ENCODE measurements at places on chromosomes 2 and 18.

DNA sequence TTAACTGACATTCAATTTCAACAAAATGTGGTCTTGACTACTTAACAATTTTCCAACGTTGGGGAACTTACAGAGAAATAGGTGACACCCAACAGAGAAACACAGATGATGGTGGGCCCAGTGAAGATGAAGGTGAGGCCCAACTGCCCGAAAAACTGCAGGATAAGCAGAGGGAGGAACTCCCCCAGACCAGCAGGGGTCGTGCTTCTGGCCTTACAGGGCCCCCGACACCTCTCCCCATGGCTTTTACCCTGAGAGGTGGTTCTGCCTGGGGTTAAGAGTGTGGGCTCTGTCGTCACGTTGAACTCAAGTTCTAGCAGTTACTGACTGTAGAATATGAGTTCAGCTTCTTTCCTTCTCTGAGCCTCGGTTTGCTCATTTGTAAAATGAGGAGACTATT lies 119.5 kb upstream of the SMIM21 start:
- no peak for DNase-seq

- DNase-seq = no peak
These were observed 158.4 kb downstream of the FHOD3 start for GRCh38 chr18:36455931-36456330.

DNA sequence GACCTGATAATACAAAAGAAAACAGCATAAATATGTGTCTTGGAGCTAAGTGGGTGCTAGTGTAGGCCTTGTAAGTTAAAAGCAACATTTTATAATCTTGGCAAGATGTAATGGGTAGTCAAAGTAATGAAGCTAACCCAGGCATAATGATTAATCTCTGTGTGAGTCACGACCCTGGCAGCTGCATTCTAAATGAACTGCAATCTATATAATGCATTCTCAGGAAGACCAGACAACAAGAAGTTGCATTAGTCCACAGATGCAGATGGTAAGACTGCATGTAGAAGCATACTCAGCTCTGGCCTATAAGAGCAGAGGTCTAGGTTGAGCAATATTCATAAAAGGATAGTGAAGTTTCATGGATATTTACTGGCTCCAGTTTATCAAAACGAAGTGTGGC lies 85.6 kb upstream of the ETAA1 start:
- DNase-seq = no peak

DNA sequence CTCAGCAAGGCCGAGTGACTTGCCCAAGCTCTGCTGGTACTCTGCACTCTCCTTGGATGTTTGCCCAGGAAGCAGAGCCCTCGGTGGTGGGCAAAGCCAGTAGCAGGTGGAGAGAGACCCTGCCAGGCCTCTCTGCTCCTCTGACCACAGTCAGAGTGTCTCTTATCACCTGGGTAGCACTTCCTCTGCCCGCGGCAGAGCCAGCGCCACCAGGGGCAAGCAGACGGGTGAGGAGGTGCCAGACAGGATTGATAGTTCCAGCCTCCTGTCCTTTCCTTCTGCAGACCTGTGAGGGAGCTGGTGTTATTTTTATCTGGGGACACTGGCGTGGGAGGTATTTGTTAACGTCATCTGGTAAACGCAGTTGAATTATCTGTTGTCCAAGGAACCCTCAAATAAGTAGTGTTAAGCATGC lies 152.9 kb downstream of the SMAD7 start:
- no peak for DNase-seq

GRCh38 chr18:78624646-78625279 lies 354.9 kb upstream of the SALL3 start:
- DNase-seq = no peak

DNA sequence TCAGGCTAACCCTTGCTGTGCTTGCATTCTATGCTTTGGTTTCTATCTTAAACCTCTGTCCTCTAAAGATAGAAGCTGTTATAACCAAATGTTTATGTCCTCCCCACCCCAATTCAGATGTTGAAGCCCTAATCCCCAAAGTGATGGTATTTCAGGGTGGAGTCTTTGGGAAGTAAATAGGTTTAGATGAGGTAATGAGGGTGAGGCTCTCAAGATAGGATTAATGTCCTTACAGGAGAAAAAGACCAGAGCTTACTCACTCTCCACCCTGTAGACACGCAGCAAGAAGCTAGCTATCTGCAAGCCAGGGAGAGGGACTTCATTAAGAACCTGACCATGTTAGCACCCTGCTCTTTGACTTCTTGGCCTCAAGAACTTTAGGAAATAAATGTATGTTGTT lies 362.5 kb downstream of the ERBB4 start:
- DNase-seq = no peak

- DNase-seq = no peak
These were observed 110.6 kb downstream of the HS6ST1 start for GRCh38 chr2:128208023-128208422.

- no peak for DNase-seq
These were observed 1.4 kb downstream of the ZBTB14 start for GRCh38 chr18:5294113-5294456.

DNA sequence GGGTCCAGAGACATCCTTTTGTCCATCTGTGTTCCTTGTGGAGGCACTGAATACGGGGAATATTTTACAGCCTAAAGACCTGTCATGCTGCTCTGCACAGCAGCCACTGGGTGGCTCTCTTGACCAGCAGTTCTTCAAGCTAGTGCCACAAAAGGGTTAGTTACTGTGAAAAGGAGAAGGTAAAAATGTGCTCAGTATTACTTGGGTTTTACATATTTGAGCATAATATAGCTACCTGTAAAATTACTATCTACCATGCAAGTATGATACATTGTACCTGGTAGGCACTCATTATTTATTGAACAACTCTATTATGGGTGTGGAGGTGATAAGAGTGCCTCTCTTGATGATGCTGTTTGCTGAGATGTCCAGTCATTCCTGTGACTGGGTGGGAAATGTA lies 23.6 kb downstream of the FZD5 start:
- peak; percentile 42 for DNase-seq

DNA sequence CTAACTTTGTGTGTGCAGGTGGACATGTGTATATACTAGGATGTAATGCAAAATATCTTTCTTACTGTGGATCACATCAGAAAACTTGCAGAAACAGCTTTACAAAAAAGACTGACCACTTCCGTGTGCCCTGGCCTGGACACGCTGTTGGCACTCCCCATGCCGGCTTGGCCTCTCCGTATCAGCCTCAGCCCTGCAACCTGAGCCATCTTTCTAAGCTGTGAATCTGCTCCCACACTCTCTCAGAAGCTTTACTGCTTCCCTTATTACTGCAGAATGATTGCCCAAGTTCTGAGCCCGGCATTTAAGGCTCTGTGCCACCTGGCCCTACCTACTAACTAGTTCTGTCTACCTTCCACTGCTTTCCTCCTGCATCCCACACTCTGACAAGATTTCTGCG lies 37.8 kb downstream of the MYO7B start:
- DNase-seq = no peak

DNA sequence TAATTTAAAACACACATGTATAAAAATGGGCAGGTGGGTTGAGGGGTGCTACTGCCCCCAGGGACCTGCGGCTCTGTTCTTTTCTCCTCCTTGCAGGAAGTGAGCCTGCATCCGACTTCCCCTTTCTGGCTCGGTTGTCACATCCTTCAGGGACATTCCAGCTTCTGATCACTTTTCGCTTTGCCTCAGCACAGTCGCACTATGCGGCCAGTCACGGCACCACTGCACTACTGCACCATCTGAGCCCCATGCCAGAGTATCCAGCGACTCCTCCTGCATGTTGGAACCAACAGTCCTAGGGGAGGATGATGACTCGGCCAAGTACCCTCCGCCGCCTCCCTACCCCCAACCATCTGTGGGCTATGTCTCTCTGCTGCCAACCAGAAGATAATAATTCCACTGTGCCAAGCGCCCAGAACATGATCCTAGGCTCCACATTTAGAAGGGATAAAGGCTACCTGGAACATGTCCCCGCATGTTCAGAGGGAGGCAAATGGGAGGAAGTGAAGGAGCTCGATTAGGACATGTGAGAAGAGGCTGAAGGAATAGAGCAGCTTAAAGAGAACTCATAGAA lies 17.6 kb downstream of the CDC42EP3 start:
- no peak for DNase-seq

DNA sequence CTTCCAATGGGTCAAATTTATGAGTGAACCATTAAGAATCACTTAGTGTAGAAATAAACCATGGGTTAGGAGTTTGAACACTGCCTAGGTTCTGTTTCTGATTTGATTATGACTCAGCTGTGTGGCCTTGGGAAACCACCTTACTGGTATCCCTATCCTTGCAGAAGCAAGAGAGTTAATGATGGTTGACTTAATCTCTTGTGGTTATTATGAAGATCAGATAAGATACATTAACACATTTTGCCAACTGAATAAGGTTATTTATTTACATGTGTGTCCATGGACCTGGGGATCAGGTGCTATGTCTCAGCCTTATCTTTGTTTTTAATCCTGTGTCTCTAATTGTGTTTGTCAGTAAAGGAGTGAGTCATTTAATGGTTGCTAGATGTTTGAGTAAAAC lies 5.4 kb upstream of the KCNJ13 start:
- DNase-seq = peak; percentile 18

GRCh38 chr18:28065031-28065792 lies 111.7 kb downstream of the CDH2 start:
- no peak for DNase-seq

DNA sequence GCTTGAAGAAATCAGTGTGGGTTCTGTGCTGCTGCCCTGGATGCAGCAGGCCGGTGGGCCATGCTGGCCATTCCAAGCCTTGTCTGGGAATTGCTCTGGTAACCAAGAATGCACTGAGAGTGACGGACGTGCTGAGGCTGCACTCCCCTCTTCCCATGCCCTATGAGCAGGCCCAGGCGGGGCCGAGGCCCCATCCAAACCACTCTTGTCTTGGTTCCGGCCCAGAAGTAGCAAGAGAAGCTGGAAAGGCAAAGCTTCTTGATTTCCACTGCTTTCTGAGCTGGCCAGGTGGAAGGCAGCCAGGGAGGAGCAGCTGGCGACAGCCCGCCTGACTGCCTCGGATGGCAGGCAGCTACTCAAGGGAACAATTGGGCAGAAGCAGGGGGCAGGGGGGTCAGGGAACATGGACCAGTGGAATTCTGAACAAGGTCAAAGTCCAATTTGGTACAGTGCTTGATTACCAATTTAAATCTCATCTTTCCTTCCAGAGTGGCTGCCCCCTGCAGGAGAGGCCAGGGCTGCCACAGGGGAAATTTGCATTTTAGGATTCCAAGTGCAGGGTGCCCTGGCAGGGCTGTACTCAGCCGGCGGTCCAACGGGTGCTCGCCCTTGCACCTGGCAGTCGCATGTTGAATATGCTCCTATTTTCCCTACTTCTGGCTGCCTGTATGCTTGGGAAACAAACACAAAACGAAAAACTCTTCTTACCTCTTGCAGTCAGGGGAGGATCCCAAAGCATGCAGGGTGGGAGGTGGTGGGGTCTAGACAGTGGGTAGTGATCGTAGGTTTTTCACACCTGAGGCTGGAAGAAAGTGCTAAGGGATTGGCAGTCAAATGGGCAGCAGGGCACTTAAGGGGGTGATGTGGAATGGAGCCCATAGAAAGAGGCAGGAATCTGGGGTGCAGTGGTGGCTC lies 67.3 kb downstream of the LIPG start:
- DNase-seq = no peak

DNA sequence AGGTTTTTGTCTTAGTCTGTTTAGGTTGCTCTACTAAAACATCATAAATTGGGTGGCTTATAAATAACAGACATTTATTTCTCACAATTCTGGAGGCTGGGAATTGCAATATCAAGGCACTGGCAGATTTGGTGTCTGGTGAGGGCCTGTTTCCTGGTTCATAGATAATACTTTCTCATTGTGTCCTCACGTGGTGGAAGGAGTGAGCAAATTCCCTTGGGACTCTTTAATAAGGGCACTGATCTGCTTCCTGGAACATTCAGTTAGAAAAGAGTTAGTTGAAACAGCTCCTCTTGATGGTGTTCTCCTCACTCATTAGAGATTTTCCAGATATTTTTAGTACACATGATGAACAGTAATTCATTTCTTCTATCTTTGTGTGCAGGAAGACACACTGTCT lies 22.3 kb downstream of the COL4A3 start:
- DNase-seq = no peak

DNA sequence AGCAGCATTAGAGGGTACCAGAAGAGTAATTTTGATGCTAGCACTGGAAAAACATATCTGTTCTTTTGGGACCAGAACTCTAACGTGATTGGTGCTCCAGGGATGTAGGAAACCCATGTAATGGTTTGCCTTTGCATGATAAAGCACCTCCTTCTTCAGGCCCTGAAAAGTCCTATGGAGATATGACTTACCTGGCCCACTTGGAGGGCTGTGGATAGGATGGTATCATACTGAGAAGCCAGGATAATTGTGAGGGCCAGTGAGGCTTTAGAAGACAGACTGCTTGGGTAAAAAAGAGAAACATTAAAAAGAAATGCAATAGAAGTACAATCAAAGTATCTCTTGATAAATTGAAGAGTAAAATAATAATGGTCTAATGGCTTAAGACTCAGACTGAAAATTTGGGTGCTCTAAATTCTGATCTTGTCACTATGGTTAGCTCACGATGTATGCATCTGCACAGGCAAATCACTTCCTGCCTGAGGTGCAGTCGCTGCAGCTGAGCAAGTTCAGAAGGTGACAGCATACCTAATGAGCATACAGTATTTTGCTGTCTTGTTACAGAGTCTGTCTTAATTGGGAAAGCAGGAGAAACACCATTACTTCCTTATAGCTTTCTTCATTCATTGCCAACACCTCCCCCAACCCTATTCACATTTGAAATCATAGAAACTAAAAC lies 371.5 kb downstream of the NUP35 start:
- DNase-seq = no peak

DNA sequence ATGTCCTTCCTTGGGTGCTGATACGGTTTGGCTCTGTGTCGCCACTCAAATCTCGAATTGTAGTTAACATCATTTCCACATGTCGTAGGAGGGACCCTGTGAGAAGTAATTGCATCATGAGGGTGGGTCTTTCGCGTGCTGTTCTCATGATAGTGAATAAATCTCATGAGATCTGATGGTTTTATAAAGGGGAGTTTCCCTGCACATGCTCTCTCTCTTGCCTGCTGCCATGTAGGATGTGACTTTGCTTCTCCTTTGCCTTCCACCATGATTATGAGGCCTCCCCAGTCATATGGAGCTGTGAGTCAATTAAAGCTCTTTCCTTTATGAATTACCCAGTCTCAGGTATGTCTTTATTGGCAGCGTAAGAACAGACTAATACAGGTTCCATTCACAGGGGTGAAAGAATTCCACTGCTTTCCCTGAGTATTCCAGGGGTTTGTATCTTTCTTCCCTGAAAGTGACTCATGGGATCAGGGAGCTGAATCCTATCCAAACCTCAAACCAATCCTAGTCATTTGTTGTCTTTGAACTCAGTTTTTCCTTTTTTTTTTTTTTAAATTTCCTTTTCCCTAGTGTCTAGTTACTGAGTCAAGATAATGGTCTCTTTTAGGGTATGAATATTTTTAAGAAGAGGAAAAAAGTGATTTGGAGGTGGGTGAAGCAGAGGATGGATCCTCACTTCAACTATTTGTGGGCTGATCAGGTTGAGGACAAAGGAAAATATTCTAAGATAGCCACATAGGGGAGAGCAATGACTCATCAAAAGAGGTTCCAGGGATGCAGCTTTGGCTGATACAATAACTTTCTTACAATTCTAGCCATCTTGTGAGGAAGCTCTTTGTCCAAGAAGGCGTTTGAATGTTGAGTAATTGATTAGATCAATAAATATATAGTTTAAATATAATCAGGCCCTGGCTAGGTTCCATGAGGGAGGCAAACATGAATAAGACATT lies 19.5 kb upstream of the KCNE4 start:
- no peak for DNase-seq

Measured in activated naive CD4-positive, alpha-beta T cell treated with anti-CD3 and anti-CD28 coated beads, Interleukin-2, amount 50 U/mL, for 16 hours (primary cell).